Vein endothelial cell (primary cell): ENCODE measurements at places on chromosomes 13 and 19. TPM values are rescaled to one million over a fixed set of nuclear protein-coding genes. Genes with fewer than 3 reads are reported as not detected.

PDX1 gene
- total RNA-seq: not detected in 2 replicates

ZNF724 gene
- 8.8 and 9.6 TPM in 2 replicates for total RNA-seq

CPB2 gene
- total RNA-seq: not detected in 2 replicates

ZNF665 gene
- 3.3 and 4.1 TPM in 2 replicates for total RNA-seq

OR7A5 gene
- not detected in 2 replicates for total RNA-seq
